Activated naive CD4-positive, alpha-beta T cell treated with anti-CD3 and anti-CD28 coated beads for 36 hours (primary cell): ENCODE measurements at places on chromosomes 13 and 19.

GRCh38 chr19:54152267-54152666 lies 7.3 kb downstream of the LENG1 start:
- no peak for DNase-seq

DNA sequence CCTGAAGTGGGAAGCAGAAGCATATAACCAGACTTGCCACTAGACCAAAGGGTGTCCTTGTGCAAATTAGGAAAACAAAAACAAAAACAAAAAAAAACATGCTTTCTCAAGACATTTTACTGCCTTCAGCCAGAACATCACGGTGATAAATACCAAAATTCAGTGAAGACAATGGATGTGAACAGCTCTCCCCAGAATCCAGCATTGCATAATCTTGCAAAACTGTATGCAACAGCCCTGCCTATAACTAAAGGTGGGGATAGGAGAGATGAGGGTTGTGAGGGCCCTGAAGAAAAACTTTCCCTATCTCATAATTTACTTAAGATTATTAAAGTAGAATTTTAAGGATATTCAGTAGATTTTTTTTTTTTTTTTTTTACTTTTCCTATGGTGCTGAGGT lies 24.9 kb upstream of the NDFIP2 start:
- DNase-seq: no peak

GRCh38 chr19:38273499-38273898 lies 9.1 kb downstream of the SPINT2 start:
- no peak for DNase-seq

- no peak for DNase-seq
Observed at GRCh38 chr13:87894059-87894458, 222.9 kb downstream of the SLITRK5 start.

DNA sequence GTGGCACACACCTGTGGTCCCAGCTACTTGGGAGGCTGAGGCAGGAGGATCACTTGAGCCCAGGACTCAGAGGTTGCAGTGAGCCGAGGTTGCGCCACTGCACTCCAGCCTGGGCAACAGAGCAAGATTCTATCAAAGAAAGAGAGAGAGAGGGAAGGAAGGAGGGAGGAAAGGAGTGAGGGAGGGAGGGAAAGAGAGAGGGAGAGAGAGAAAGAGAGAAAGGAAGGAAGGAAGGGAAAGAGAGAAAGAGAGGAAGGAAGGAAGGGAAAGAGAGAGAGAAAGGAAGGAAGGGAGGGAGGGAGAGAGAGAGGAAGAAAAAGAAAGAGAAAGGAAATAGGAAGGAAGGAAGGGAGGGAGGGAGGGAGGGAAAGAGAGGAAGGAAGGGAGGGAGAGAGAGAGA lies 12.4 kb downstream of the NRTN start:
- DNase-seq: no peak

DNA sequence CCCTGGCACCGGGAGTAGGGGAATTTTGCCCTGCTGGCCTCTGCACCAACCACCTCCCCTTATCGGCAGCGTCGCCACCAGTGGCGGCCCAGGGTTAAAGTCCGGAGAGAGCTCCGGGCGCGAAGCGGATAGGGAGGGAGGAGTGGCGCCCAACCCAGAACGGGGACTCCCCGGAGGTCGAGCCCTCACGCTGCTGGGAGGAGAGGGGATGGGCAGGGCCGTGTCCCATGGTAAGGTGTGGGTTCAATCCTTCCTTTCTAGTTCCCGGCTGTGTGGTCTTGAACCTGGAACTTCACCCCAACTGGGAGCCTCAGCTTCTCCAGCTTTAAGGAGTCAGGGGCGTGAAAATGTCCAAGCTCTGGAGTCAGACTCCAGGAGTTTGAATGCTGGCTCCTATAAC lies 23.3 kb upstream of the BCL3 start:
- no peak for DNase-seq

DNA sequence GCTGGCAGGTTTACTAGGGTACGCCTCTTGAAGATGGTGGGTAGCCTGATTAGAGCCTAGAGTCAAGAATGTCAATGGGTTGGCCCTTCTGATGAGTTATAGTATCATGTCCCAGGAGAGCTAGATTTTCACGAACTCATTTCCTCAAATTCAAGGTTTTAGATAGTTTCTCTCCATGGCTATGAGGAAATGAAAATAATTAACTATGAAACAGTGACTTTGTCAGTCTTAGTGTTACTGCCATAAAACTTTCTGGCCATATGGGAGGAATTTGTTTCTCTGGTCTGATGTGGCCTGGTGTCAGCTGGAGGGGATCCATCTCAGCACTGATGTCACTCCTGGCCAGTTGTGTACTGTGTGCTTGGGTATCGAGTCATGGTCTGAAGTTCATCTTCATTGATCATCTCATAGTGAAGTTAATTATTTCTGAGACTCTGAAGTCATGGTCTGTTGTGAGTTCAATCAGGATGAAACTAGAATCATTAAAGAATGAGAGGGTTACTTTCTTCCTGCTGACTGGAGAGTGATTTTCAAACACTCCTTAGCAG lies 49.4 kb upstream of the TNFSF11 start:
- no peak for DNase-seq

DNA sequence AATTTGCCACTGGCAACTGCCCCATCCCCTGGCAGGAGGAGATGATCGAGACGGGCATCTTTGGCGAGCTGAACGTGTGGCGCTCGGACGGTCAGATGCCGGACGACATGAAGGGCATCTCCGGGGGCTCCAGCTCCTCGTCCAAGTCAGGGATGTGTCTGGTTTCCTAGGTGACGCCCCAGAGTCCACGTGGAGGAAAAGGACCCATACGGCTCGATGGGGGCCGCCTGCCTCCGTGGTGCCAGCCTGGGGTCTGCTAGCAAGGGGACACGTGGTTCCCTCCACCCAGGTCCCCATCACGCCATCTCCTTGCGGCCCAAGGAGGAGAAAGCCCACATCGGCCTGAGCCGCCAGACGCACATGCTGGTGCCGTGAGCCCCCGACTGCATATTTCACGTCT lies 23.8 kb upstream of the TMEM255B start:
- DNase-seq: no peak

GRCh38 chr19:17739121-17739875 lies 12.0 kb upstream of the FCHO1 start:
- DNase-seq: no peak

DNA sequence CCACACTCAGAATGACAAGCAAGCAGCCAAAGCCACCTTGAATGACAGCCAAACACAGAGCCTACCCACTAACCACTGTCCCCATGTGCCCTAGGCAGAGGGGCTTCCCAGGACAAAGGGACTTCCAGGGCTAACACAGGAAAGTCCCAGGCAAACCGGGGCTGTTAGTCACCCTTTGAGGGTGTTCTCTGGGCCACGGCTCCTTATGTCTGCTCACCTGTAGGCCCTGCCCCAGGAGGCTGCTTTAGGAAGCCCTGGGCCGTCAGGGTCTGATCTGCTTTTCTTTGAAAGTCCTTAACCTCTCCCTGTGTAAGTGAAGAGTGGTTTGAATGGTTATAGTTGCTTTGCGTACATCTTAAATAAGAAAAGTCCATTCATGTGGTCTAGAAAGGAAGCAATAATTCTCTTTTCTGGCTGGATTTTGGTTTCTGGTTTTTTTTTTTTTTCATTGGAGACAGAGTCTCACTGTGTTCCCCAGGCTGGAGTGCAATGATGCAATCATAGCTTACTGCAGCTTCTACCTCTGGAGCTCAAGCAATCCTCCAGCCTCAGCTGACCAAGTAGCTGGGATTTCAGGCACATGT lies 161.4 kb downstream of the EFNB2 start:
- DNase-seq: peak; percentile 55

- peak; percentile 29 for DNase-seq
Observed at GRCh38 chr13:30572859-30573275, 44.9 kb upstream of the USPL1 start.

GRCh38 chr13:21181671-21182070 lies 5.2 kb downstream of the MRPL57 start:
- no peak for DNase-seq
